ENCODE measurements at places on chromosomes 16 and 17.

DNA sequence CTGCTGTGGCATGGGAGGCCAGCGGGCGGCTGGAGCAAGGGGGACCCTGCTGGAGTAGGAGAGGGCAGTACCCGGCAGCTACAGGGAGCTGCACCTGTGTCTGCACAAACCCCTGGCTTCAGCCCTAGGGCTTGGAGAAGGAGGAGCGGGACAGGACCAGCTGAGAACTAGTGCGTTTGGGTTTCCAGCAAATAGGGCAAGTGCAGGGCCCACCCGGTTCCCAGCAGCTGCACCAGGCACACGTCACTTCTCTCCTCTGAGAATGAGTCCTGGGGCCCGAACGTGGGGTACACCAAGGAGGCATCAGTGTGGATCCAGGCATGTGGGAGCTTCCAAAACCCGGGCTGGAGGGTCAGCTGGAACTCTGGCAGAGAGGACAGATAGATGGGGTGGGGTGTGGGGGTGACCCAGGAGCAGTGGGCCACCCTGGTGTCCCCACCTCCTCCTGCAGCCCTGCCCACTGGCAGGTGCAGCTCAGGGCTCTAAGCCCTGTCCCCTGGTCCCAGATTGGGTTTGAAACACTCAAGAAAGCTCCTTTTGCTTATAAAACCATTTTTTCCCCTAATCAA, 5.6 kb downstream of the C16orf89 start:
- DNase-seq, result no peak

DNA sequence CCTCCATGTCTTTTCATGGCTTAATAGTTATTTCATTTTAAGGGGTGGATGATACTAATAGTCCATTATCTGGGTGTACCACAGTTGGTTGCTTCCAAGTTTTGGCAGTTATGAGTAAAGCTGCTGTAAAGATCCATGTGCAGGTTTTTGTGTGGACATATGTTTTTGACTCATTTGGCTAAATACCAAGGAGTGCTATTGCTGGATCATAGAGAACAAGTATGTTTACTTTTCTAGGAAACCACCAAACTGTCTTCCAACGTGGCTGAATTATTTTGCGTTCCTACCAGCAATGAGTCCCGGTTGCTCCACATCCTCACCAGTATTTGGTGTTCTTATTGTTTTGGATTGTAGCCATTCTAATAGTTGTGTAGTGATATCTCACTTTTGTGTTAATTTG, 181.9 kb downstream of the SPECC1 start:
- DNase-seq, result no peak

- no peak for DNase-seq
These were observed 76.0 kb downstream of the GPR139 start for GRCh38 chr16:19997734-19998133.

DNA sequence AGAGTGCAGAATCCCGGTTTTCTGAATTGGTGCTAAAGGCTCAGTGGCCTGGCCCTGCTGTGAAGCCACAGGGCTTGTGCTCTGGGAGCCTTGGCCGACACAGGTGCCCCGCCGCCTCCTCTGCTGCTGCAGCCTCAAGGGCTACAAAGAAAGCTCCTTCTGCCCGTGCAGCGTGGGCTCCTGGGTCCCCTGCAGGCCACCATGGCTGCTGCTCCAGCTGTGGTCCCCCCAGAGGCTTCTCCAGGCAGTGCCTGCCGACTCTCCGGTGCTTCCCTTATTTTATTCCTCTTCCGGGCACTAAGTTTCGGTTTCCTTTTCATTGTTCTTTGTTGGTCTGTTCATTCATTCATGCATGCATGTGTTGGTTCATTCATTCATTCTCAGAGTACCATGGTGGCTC, 53.1 kb downstream of the CMIP start:
- no peak for DNase-seq

DNA sequence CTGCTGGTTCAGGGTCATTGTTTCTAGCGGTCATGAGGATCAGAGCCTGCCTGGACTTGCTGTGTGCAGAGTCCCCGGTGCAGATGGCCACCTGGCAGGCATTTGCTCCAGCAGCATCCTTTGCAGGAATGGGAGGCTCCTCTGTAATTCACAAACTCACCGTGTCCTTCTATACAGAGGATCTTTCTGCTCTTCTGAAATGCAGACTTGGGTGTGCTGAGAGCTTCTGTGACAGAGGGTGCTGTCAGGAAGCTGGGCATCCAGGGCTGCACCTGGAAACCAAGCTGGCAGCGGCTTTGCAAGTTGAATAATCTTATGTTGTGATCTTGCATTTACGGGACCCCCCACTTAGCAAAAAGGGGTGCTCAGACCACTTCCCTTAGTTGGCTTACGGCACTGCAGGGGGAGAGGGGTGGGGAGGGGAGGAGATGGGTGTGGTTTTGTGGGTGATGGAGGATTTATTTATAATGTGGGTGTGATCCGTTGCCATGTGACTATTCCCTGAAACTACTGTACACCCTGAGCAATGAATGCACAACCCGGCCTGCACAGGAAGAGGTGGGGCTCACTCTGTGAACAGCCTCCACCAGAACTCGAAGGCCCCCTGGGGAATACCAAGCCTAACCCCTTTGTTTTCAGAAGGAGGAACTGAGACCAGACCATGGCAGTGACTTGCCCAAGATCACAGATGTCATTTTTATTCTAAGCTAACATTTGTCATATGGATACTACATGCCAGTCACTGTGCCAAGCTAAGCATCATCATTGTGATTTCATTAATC, 178.3 kb downstream of the PRKCB start:
- DNase-seq, result no peak

DNA sequence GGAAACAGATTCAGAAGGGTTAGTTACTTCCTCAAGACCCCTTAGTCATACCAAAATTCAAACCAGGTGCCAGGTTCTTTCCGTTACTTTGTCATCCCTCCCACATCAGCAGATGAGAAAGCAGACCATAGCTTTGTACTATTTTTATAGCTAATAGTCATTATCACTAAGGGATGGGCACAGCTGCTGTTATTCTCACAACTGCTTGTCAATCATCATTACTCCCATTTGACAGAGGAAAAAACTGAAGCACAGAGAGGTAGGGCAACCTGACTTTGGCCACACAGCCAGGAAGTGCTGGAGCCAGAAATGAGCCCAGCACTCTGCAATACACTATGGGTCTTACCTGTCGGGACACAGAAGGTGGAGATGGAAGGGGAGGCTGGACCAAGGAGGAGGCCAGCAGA, 30.0 kb downstream of the TEKT5 start:
- no peak for DNase-seq

DNA sequence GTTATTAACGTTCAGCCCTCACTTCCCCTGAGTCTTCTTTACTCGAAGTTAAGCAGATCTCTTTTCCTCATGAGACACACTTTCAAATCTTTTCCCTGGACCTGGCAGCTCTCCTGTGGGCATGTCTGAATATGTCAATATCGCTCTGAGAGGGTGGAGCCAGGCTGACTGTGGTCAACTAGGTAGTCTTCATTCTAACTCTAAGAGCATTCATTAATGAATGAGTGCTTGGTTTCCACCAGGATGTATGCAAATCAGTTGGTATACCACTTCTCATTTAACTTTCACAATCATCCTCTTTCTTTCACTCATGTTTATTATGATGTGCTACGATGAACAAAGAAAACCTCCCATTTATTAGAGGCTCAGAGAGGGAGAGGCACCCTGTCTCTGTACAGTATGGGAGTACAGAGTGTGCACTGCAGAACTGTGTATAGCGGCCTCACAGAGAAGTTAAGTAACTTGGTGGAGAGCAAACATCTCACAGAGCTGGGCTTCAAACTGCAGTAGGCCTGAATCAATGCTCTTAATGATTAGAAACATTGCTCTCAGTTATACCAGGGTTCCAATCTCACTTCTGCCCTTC, 39.9 kb downstream of the OTOA start:
- DNase-seq, result peak; percentile 7

DNA sequence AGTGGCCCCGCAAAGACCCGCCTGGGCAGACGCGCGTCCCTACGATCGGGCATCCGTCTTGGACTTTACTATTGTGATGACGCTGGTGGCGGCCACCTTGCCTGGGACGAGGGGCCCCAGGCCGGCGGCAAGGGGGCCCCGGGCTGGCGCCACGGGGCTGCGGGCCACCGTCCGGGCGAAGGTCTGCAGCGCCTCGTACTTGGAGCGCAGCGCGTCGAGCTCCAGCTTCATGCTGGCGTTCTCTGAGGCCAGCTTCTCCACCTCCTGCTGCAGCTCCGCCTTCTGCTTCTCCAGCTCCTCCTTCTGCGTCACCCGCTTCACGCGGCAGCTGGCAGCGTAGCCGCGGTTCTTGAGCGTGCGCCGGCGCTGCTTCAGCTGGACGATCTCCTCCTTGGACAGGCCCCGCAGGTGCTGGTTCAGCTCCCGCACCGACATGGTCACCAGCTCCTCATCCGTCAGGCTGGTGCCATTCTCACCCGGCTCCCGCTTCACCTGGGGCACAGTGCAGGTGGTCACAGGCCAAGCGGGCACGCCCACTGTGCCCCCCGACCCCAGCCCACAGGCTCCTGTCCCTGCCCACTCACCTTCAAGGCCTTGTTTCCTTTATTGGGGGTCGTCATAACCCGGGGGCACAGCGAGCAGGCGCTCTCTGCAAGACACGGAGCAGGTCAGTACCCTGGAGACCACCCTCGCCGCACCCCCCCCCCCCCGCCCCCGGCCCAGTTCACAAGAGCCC, 4.8 kb upstream of the SIRT7 start:
- no peak for DNase-seq

DNA sequence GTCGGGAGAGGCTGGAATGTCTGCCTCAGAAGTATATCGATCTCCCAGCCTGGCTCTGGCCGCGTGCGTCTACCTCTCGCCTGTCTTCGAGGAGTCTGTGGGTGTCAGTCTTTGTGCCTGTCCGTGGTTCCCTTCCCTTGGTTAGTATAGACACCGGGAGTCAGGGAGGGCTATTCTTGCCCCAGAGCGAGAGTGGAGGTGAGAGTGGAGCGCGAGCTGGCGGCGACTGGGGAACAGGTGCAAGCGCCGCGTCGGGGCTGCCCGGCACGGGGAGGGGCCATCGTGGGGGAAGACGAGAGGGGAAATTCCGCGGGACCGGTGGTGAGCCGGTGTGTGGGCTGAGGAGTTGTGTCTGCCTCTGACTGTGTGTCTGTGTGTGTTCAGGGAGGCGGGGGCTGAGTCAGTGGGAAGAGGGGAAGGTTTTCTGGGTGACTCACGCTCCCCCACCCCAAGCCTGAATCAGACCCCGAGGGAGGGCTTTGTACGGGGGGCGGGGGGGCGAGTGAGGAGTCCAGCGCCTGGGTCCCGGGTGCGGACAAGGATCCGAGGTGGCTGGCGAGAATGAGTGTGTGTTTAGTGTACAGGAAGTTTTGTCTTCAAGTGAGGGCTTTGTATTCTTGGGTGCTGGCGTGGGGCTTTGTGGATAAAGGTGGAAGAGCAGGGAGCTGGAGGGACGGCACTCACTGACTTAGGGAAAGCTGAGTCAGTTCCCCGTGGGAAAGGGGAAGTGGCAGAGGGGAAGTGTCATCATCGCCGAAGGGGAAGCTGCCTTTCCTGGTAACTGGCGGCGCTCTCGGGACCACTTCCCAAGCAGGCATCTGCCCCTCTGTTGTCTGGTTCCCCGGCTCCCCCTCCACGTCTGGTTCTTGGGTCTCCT, 8.6 kb downstream of the KDM6B start:
- peak; percentile 42 for DNase-seq

DNA sequence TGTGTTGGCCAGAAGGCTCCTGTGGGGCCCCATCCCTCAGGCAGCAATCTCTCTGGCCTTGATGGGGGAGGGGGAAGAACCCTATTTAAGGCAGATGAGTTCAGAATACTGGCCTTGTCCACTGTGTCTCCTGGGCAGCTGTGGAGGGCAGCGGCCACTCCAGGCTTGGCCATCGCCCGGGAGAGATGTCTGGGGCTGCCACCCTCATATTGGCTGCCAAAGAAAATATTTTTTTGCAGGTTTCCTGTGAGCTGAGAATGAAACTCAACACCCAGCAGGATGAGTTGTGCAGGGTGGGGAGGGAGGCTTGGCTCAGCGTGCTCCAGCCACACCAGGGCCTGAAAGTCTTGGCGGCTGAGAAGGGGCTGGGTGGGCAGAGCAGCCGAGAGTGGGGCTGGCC, 14.4 kb upstream of the TIMP2 start:
- DNase-seq, result no peak

DNA sequence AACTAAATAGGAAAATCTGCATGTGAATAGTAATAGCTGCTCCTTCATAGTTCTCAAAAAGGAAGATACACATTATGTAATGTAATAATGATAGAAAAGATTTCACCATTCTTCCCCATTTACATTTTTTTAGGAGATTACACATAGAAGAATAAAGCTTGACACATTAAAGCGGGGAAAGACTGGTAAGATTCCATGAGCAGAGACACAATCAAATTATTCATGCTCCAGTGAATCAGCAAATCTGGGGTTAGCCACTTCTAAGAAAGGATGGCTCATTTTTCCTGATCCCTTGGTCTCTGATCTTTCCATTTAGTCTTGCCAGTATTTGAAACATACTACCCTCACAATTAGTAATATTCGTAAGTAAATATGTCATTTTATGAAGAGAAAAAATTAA, 81.9 kb downstream of the CA4 start:
- no peak for DNase-seq

DNA sequence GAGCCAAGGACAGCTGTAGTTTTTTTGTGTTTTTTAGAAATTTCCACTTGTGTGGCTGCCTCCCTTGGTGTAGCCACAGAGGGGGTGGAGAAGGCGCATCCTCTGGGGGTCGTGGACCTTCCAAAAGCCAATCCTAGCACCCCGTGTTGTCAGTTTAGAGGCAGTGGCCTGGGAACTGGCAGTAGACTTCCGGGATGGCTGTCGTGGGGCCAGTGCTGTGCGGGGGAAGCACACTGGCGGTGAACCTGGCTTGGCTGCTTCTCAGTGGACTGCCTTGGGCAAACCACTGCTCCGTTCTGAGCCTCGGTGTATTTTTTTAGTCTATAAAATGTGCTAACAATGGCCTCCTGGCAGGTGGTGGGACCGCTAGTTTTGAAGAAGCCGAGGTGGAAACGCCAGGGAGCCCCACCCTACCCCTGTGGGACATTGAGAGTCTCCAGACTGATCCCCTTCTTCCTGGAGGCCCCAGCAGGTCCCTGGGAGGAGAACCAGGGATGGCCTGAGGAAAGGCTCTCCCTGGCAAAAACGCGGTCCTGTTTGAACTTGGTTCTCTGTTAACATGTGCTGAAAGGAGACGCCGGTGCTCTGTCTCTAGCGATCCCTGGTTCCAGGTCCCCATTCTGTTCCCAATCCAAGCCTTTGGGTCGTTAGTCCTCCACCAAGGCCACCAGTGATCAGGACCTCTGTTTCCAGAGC, 125.7 kb downstream of the CMIP start:
- no peak for DNase-seq

DNA sequence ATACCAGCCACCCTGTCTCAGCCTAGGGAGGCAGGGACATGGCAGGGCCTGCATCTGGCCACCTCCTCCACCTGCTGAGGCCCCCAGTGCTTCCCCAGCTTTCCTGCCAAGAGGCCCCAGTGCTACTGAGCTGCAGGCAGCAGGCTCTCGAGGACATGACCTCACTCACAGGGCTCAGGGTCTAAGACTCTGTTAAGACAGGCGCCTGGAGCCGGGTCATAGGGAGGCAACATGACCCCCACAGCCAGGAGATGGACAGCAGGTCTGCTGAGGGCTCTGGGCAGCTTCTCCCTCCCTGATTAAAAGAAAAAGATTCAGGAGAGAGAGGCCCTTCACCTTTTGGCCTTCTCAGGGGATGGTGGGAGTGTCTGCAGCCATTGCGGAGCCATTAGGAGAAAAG, 23.2 kb upstream of the FASN start:
- DNase-seq, result no peak

Data from NCI-H526 treated with DMSO at 0.1 percent for 48 hours (cell line).